ENCODE measurements at places on chromosomes 11 and 22. TPM values are rescaled to one million over a fixed set of nuclear protein-coding genes. Genes with fewer than 3 reads are reported as not detected.

HTR3A gene
- not detected for polyA plus RNA-seq

OR4D6 gene
- not detected for polyA plus RNA-seq

FOLR2 gene
- not detected for polyA plus RNA-seq

TRPM5 gene
- polyA plus RNA-seq = not detected

GRAP2 gene
- not detected for polyA plus RNA-seq

OR5A1 gene
- polyA plus RNA-seq = not detected
